ENCODE measurements at places on chromosomes 5 and 9. TPM values are rescaled to one million over a fixed set of nuclear protein-coding genes. Genes with fewer than 3 reads are reported as not detected.

The TMEM232 gene
- total RNA-seq, result 2.0 TPM

The LECT2 gene
- not detected for total RNA-seq

The DRD1 gene
- not detected for total RNA-seq

The SPATA9 gene
- 0.22 TPM for total RNA-seq

The PCDHB12 gene
- total RNA-seq, result under 0.01 TPM

The OR1J2 gene
- total RNA-seq, result not detected

The CCDC107 gene
- total RNA-seq, result 24.0 TPM

The PKD2L2 gene
- not detected for total RNA-seq

The PALM2AKAP2 gene
- 20.4 TPM for total RNA-seq

The DBH gene
- total RNA-seq, result not detected

The UAP1L1 gene
- total RNA-seq, result 28.3 TPM

The PCDHB13 gene
- total RNA-seq, result 0.12 TPM
